Stomach (tissue), 19 donors: ENCODE measurements at places on chromosomes 5 and 9. TPM values are rescaled to one million over a fixed set of nuclear protein-coding genes. Genes with fewer than 3 reads are reported as not detected.

The ADAMTSL1 gene
- 40.6 TPM for total RNA-seq

The VDAC1 gene
- total RNA-seq = 307 TPM

The RICTOR gene
- total RNA-seq = 33.3 TPM

The VLDLR gene
- total RNA-seq = 46.1 TPM

The CD274 gene
- total RNA-seq = 9.3 TPM

The ADCY2 gene
- 7.5 TPM for total RNA-seq

The DBH gene
- not detected for total RNA-seq

The STOML2 gene
- 27.8 TPM for total RNA-seq

The LEAP2 gene
- total RNA-seq = 0.92 TPM

The NR3C1 gene
- 6.4 TPM for total RNA-seq

The FAXDC2 gene
- total RNA-seq = 65.2 TPM

The ACTBL2 gene
- not detected for total RNA-seq
